ENCODE measurements at places on chromosomes 2 and 18.

- no peak for DNase-seq
These were observed 12.0 kb downstream of the KCNK3 start for GRCh38 chr2:26704441-26704977.

DNA sequence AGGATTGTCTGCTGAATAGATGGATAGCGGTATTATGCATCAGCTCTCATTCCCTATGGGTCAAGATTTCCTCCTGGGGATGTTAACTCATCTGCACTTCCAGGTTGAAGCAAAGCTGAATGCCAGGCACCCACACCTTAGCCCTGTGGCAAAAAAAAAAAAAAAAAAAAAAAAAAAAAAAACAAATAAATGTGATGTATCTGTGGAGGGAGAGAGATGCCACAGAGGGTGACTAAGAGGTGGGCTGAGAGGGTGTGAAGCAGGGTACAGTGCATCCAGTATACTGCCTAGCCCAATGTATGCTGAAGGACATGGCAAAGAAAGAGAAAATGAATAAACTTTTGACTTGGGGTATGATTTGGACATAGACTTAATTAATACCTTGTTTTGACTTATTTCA, 91.4 kb downstream of the COPS8 start:
- no peak for DNase-seq

DNA sequence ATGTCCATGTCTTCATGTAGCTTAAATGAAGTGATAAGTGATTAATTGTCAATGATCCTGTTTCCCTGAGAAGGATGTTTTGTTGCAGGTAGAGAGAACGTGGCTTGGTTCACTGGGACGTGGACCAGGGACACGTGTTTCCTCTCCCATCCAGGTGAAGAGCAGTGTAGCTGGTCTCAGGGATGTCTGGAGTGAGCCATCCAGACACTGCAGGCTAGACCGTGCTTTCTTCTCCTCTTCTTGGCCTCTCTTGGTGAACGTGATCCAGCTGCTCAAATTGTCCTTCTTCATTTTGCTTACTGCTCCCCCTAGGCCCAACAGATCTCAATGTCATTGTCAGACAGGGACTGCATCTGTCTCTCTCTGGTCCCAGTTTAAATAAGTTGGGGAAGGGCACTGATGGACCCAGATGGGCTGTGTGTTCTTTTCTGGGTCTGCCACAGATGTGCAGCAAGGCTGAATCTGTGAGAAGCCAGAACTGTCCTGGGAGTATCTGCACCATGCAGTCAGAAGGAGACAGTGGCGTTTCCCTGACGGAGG, 263.8 kb downstream of the CYRIA start:
- DNase-seq = no peak

- no peak for DNase-seq
These were observed 12.6 kb upstream of the D2HGDH start for GRCh38 chr2:241721852-241722251.

DNA sequence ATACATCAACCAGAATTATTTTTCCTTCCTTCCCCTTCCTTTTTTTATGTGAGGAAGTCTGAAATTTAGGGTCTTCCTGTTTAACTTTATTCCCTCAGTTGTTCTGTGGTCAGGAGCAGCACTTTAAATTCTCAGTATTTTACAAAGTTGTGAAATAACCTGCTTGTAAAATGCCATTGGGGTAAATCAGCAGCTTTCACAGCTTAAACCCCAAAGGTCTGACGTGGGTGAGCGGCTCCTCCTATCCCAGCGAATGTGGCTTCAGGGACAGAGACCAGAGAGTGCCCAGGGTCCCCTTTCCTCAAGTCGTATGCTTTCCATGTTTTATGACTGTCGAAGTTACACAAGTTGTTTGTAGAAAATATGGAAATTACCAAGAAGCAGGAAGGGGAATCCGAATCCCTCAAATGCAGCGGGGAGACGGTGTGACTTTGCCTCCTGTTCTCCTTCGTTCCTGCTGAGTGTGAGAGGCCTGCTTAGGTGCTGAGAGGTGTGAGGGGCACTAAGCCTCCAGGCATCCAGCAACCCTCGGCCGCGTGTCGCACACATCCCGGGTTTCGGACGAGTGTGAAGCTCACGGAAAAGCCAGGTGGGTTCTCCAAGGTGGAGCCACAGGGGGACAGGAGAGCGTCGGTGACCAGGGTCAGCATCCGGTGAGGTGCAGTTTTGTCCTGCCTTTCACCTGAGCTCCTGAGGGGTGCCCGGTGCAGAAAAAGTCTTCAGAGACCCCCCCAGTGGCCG, 10.8 kb upstream of the KCNG2 start:
- no peak for DNase-seq

GRCh38 chr2:192194866-192195547, at the start of gene TMEFF2:
Gene TMEFF2 (minus strand): TSS chr2:192194933. CDS start chr2:192194524, 409 bp downstream.
- DNase-seq = peak; percentile 18

DNA sequence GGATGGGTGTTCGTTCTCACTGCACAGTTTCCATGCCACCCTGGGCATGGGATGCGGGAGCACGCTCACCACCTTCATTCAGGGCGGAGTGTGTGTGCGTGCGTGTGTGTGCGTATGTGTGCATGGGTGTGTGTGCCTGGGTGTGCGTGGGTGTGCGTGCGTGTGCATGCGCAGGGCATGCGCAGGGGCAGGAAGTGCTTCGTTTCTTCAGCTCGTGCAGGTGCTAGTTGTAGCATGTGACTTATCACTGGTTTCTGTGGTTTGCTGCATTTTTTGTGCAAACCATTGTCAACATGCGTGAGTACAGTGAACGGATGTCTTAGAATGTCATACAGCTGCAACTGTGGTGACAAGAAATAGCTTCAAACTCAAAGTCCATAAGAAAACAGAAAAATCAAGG, 179.5 kb downstream of the PTGR3 start:
- DNase-seq = no peak

DNA sequence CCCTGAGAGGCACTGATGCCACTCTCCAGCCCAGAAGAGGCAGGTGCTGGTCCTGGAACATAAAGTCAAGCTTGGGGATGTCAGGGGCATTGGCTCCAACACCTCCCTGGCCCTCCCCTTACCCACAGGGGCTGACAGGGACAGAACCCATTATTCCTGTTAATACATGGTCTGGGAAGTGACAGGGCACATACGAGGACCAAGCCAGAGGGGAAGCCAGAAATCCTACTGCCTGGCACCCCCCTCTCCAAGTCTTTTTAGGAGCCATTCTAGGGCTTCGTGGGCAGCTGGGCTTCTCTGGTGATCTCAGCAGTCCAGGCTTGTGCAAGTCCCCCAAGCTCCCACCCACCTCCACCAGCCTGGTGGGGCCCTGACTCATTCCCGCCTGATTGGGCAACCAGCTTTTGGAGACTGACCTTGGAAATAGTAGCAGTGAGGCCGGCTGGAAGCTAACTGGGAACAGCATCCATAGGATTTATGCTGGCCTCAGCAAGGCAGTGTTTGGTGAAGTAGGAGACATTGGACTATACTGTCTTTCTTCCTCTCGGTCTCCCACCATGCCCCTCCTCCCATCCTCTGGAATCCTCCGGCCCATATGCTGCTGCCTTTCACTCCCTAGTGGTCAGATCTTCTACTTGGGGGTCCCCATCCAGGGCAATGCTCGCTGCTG, 86.4 kb upstream of the HK2 start:
- no peak for DNase-seq

DNA sequence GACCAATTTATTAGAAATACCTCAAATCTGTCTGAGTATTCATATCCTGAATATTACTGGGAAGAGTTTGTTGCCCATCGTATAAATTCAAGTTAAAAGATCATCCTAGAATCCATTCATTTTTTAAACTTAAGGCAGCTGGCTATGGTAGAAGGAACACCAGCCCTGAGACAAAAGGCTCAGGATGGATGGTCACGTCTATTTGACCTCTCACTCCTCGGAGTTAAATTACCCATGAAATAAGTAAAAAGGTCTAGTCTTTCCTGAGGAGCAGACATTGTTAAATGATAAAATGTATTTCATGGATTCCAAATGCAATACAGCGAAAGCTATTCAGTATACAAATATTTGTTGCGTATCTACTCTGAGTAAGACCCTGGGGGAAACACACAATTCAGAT, 826.0 kb upstream of the LRATD1 start:
- no peak for DNase-seq

DNA sequence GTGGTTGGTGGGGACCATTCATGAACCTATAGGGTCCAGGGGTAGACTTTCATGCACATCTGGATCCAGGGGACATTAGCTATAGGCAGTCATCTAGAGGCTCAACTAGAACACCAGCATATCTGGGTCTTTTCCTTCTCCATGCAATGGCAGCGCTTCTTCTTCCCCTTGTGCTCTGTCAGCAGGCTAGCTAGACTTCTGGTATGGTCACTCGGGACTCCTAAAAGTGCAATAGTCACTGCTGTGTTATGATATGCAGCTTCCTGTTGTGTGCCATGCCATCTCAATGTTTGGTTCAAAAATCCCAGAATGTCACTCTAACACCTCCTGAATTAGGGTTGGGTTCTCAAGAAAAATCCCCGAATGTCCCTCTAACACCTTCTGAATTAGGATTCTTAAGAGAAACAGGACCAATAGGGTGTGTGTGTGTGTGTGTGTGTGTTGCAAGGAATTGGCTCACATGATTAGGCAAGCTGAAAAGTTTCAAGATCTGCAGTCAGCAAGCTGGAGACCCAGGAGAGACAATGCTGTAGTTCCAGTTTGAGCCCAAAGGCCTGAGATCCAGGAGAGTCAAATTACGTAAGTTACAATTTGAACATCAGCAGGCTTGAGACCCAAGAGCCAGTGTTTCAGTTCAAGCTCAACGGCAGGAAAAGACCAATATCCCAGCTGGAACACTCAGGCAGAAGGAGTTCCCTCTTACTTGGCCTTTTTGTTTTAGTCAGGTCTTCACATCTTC, 97.1 kb upstream of the LTBP1 start:
- DNase-seq = no peak

DNA sequence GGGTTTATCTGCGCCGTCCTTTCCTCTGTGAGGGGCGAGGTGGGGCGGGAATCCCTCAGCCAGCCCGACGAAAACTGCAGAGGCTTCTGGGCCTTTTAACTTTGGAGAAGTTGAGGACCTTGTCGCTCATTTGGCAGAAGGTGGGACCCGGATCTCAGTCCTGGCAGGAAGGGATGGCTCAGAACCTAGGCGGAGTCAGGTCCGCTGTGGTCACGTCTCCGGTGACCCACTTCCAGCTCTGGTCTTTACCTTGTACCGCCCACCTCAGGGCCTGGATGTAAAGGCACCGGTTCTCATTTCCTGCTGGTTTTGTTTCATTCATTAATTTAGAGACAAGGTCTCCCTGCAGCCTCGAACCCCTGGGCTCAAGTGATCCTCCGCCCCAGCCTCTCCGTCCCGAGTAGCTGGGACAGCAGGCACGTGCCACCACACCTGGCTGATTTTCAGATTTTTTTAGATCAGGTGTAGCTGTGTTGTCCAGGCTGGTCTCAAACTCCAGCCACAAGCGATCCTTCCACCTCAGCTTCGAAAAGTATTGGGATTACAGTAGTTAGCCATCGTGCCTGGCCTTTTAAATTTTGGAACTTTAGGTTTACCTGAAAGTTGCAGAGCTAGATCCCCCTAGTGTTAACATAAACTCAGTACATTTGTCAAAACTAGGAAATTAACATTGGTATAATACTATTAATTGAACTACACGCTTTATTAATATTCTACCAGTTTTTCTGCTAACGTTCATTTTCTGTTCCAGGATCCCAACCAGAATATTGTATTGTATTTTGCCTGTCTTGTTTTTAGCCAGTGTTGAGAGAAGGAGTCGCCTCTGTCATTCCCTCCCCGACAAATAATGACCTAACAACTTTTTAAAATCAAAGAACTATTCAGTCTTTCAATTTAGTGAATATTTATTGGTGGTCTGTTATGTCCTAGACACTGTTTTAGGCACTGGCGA, 852 bp downstream of the POLI start:
- peak; percentile 15 for DNase-seq

GRCh38 chr2:236949089-236949905, 136.4 kb upstream of the COPS8 start:
- DNase-seq = no peak

- no peak for DNase-seq
These were observed 277.0 kb downstream of the CTNNA2 start for GRCh38 chr2:79789811-79790210.

- DNase-seq = no peak
These were observed 82.6 kb upstream of the ALPP start for GRCh38 chr2:232295971-232296370.

DNA sequence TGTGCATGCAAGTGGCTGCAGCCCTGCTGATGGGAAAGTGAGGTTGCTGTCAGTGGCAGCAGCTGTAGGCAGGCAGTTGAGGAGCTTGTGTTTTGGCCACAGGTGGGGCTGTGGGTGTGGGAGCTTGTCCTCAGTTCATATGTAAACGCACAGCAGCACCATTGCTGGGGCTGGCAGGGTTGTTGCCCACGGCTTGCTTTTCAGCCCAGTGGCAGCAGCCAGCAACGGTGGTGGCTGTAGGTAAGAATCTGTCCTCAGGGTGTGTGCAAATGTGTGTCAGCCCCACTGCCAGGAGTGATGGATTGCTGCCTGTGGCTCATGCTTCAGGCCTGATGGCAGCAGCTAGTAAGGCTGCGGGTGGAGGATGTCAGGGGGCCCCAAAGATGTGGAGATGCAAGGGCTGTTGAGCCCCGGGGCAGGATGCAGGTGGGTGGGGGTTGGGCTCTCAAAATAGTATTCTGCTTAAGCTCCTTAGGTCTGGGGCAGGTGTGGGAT, 141.3 kb upstream of the THUMPD2 start:
- DNase-seq = no peak

- no peak for DNase-seq
These were observed 247.3 kb downstream of the PTGR3 start for GRCh38 chr18:74961596-74961995.

DNA sequence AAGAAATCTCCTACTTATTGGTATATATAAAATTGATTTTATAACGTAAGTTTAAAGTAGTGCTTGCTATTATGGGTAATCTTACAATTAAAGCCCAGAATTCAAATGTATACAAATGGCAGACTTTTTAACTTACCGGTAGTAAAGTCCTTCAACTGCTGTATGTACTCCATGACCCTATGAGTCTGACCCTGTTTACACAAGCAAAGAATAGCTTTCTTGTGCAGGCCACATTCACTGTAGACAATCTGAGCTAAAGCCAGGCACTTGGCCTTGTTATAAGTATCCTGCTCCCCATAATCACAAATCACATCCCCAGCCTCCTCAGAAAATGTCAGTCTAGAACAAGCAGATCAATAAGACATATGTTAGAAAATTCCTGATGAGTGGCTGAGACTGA, 51.7 kb downstream of the CLHC1 start:
- DNase-seq = no peak

DNA sequence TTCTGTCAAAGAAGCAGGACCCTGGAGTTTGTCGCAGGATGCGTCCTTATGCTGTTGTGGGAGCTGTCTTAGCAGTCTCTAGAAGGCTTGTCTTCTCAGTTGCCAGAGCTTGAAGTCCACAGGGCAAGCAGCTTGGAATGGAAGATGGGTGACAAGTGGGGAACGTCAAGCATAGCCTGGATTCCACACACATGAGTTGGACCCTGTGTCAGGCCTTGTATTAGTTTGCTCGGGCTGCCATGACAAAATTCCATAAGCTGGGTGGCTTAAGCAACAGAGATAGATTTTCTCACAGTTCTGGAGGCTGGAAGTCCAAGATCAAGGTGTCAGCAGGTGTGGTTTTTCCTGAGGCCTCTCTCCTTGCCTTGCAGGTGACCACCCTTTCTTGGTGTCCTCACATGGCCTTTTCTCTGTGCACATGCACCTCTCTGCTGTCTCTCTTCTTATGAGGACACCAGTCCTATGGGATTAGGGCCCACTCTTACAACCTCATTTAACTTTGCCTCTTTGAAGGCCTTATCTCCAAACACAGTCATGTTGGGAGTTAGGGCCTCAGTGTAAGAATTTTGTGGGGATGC, 51.3 kb downstream of the THNSL2 start:
- no peak for DNase-seq

All from NCI-H2029 (cell line).